Fibroblast of the aortic adventitia (primary cell): ENCODE measurements at places on chromosomes 6 and 20.

GRCh38 chr20:37198932-37199660, 19.7 kb upstream of the MROH8 start:
- DNase-seq, result no peak

GRCh38 chr6:35687658-35688604, 784 bp downstream of the FKBP5 start:
- DNase-seq, result peak; percentile 58

- peak; percentile 74 for DNase-seq
These were observed 4.9 kb downstream of the VEGFA start for GRCh38 chr6:43774776-43775534.

GRCh38 chr20:32132911-32133549, 23.5 kb downstream of the TM9SF4 start:
- DNase-seq, result no peak

DNA sequence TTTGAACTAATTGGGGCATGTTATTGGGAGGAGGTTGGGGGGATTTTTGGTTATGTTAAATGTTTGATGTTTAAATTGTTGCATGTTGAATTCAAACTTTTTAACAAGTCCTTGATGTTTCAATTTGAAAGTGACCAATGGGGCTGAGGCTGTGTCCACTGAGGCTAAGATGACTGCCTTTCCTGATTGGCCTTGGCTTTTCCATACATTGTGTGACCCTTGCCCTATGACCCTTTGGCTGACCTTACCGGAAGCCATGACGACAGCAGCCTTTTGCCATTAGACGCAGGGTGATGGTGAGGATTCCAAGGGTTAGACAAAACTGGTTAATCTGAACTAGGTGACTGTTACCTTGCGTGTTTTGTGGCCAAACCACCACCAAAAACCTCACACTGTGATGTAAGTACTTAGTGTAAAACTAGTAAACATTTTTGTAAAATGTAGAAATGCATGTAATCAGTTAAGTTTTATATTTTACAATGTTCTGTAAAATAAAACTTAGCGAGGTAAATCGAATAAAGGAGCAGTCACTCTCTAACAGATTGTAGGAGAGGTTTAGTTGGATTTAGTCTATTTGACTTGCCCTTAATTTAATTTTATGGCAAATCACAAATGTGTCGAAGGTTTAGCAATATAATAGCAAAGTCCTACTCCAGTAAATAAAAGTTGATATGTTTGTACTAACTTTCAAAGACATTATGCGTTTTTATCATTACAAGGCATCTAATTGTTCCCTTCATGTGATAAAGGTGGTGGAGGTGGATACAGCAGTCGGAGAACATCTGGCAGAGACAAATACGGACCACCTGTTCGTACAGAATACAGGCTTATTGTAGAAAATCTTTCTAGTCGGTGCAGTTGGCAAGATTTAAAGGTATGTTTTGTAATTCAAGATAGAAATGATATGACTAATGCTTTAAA, 1.6 kb downstream of the SRSF6 start:
- DNase-seq, result peak; percentile 18
